ENCODE measurements at places on chromosomes 5 and 9.

DNA sequence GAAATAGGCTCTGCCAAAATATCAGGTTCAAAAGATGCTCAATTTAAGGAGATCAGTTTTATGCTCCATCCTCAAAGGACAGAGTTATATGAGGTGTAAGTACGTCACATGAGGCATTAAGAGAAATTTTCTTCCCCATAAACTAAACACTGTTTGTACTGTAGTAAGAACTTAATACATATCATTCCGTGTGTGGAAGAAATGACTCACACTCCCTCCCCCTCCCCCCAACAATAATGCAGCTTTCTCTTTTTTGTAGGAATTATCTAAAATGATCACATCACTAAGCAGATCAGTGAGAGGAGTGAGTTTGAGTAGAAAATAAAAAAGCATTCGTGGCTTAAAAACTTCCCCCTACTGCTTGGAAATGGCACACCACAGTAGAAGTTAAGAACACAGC, 2.2 kb downstream of the CDH12 start:
- no peak for DNase-seq

DNA sequence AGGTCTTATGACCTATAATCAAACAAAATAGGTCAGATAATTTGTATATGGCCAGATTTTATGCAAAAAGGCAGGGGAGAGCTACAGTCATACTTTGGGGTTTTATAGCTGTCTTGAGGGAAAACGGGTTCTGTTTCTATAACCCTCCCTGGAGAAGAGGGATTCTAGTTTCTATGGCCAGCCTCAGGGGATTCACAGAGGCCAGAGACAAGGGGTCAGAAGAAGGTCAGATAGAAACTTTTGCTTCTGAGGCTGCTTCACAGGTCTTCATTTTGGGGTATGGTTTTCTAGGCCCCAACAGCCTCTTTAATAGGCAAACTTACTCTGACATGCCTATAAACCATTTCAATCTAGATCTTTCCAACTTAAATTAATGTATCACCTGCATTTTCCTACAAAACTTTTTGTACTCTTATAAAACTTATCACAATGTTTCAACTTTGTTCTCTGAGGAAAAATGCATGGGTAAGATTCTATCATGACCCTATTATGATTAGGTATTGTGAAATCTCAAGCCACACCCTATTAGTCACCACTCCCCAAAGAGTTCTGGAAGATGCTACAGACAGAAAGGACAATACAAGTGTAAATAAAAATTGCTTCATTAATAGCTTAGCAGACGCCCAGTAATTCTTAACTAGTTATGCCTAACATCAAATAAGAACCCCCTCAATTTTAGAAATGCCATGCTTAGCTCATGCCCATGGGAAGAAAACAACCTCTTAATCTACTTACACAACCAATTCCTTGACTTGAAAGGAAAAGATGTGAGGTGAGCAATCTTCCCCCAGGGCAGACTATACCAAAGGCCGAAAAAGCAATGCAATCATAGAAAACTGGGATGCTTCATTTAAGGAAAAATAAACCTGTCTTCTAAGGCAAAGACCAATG, 396.6 kb downstream of the TLR4 start:
- no peak for DNase-seq

GRCh38 chr5:124289130-124289529, 457.3 kb downstream of the ZNF608 start:
- DNase-seq: no peak

- no peak for DNase-seq
Observed at GRCh38 chr5:154276973-154277331, 86.4 kb downstream of the GALNT10 start.

GRCh38 chr9:99563364-99563763, 258.3 kb upstream of the NR4A3 start:
- DNase-seq: no peak

DNA sequence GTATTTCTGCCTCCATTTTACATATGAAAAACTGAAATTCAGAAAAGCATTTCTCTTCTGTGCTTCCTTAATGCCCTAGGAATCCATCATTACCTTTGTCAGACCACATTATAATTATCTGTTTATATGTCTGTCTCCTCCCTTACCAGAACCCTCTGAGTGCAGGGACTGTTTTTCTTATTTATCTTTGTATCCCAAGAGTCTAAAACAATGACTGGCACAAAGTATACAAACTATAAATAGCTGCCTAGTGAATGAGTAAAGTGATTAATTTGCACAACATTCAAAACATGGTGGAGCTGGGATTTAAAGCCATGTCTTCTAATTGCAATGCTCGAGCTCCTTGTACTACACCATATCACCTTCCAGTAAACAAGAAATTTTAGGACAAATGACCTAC, 49.3 kb upstream of the HK3 start:
- no peak for DNase-seq

DNA sequence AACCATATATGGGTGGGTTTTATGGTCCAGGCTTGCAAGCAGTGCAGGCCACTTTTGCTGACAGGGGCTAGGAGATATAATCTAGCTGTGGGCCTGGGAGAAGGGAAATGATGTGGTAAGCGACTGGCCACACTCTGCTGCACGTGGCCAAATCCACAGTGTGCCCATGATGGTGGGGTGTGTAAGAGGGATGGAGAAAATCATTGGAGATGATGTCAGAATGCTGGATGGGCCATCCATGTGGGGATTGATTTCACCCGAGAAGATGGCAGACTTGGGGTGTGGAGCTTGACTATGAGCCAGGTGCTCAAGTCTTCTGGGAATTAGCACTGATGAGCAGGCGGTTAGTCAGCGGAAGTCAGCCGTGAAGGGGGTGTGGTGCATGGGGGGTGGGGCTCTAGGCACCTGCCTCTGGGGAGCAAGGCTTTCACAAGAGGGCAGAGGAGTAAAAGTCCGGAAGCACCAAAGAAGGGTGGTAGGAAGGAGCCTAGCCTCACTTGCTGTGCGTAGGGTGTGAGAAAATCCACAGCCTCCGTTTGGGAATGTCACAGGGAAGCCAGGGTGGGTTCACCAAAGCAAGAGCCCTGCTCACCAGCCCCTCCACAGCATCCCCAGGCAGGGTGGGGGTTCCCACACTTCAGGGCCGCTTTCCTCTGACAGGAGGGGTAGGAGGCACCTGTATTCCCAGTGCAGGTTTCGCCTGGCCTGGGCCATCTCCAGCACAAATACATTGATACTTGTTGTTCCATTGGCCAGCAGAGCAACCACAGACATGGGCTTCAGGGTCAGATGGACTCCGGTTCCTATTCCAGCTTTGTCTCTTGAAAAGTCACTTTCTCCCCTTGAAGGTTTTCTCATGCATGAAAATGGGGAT, 44.5 kb upstream of the ANGPTL2 start:
- DNase-seq: peak; percentile 11

Measured in KBM-7 (cell line).